ENCODE measurements at places on chromosomes 3 and 15.

DNA sequence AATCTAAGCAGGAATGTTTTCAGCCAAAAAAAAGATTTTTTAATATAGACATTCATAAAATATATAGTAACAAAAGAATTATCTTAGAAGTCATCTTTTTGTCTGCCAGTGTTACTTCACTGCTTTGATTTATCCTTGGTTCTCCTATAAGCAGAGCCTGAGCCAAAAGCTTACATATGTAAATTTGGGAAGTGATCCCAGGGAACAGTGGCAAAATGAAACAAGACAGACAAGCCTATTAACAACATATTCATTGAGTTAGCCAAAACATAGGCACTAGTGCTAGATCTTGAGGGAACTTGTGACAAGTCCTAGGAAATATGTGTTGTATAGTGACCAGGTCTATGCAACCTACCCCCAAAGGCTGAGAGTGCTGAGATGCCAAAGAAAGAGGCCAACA is 11.3 kb downstream of the GTPBP8 start:
- no peak for DNase-seq

- no peak for DNase-seq
Measured at GRCh38 chr15:23566071-23566554, 639 bp downstream of the MKRN3 start.

- DNase-seq = no peak
Measured at GRCh38 chr3:69784954-69785514, 45.8 kb downstream of the MITF start.

GRCh38 chr3:170656284-170656683 is 70.4 kb upstream of the SLC7A14 start:
- no peak for DNase-seq

- DNase-seq = no peak
Measured at GRCh38 chr3:178584722-178585380, 48.6 kb downstream of the KCNMB2 start.

- no peak for DNase-seq
Measured at GRCh38 chr15:29632671-29633406, 189.4 kb downstream of the TJP1 start.

- DNase-seq = no peak
Measured at GRCh38 chr3:184531626-184532280, 29.8 kb upstream of the EPHB3 start.

- DNase-seq = no peak
Measured at GRCh38 chr3:105343991-105344390, 22.7 kb upstream of the ALCAM start.

DNA sequence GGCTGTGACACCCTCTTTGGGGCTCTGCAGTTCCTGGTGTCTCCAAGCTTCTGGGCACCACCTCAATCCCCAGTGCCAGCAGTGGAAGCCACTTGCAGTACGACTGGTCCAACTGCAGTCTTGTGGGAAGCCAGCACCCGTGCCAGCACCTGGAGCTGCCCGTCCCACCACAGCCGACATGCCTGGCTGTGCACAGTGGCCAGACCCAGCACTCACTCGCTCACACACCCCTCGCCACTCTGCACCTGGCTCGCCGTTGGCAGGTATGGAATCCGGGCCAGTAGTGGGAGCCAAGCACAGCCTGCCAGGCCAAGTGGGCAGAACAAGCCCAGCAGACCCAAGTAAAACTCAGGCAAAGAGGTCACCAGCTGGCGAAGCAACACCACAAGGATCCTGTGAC is 64.1 kb upstream of the IMPG2 start:
- no peak for DNase-seq

- peak; percentile 45 for DNase-seq
Measured at GRCh38 chr15:38560456-38560926, 4.1 kb downstream of the RASGRP1 start.

- no peak for DNase-seq
Measured at GRCh38 chr3:172034786-172035685, 4.3 kb upstream of the FNDC3B start.

GRCh38 chr3:133937061-133937686 is 41.5 kb upstream of the RAB6B start:
- DNase-seq = no peak

- DNase-seq = no peak
Measured at GRCh38 chr3:53484984-53485383, 9.4 kb upstream of the CACNA1D start.

GRCh38 chr3:58038675-58039292 is 30.6 kb downstream of the FLNB start:
- DNase-seq = no peak

DNA sequence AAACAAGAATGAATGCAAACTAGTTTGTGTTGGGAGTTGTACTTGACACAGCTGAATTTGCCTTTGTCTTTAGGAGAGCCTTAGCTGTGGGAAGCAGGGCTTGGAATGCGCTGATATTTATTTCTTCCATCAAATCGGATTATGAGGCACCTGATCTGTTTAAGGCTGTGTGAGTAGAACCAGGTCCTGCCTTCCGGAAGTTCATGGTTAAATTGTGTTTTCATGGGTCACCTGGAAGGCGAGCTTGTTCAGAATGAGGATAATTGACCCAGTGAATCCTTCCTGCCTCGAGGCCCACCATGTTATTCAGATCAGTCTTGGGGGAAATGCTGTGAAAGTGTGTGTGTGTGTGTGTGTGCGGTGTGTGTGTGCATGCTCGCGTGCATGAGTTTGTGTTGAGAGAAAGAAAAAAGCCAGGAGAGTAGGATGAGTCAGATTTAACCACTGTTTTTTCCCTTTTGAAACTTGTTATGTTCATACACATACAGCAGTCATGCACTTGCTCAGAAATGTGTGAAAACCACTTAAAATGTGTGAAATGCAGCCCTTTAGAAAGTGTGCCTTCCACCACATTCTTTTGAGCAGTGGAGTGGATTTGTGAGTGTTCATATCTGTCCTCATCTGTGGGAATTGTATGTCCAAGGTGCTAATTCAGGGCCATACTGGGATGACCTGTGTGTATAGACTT is 36.7 kb downstream of the SMAD3 start:
- peak; percentile 80 for DNase-seq

- no peak for DNase-seq
Measured at GRCh38 chr3:127974226-127974625, 59.2 kb downstream of the KBTBD12 start.

- DNase-seq = peak; percentile 57
Measured at GRCh38 chr3:49813497-49814174, at the start of gene UBA7. Gene UBA7 (minus strand): TSS chr3:49813953. CDS start chr3:49813787, 166 bp downstream.

DNA sequence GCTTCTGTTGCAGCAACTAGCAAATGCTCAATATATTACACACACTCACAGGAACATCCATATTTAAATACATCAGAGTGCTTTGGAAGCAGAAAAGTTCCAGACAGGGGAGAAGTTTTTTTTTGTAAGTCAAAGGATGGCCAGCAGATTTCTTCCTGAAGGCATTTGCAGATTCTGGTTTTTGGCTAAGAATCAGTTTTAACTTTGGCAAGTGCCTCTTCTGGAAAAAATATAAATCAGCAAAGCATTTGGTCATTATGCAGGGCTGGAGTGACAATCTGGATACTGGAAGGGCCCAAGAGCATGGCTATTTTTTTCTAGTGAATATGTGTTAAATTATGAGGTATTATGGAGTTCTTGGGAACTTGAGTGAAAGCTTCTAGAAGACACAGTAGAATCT is 495.3 kb upstream of the ARPP21 start:
- DNase-seq = no peak

DNA sequence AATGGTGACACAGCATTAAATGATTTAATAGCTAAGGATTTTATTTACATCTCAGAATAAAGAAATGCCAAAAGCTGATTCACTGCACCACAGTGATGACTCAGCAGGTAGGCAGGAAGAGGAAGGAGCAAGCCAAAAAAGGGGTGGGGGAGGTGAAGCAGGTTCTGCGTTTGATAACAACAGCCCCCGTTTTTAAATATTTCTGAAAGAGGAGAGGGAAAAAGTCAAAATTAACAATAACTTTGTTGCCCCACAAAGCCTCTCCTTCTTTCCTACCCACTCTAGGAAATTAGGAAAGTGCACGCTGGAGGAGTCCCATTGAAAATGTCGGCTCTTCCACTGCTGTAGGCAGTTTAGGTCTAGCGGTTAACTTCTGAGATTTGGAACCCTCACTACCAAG is 9.9 kb upstream of the CCDC54 start:
- no peak for DNase-seq

- DNase-seq = no peak
Measured at GRCh38 chr3:150216041-150216811, 191.9 kb upstream of the TSC22D2 start.

DNA sequence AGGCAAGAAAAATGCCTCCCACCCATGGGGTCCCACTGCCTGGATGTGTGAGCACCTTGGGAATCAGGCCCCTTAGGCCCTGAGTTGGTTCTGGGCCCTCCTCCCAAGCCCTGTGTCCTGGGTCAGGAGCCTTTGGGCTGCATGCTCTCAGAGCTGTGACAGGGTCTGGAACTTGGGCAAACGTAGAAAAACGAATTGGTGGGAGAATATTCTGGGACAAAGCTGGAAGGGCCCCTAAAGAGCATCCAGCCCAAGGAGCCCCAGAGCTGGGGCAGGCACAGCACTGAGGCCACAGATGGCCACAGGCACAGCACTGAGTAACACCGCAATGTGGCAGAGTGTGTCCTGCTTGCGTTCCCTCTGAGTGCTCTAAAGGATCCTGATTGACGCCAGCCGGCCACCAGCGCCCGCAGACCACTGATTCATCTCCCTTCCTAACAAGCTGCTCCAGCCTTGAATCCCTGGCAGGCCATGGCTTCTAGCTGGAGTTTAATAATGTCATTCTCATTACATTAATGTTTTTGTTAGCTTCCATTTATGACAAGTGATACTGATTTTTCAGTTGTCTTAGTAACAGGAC is 18.6 kb upstream of the SEC13 start:
- no peak for DNase-seq

DNA sequence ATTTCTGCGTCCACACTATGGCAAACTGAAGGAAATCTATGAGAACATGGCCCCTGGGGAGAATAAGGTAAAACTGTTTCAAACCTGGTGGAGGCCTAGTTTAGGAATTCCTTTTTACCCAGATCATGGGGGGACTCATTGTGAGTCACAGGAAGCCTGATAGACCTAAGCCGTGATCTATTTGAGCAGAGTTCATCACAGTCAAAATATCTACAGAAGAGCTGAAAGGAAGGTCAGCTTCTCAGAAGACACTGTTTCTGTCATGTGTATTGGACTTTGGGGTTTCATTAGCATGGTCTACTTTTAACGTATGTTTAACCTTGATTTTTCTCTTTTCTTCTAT is 1.3 kb downstream of the PSMD2 start:
- DNase-seq = no peak

DNA sequence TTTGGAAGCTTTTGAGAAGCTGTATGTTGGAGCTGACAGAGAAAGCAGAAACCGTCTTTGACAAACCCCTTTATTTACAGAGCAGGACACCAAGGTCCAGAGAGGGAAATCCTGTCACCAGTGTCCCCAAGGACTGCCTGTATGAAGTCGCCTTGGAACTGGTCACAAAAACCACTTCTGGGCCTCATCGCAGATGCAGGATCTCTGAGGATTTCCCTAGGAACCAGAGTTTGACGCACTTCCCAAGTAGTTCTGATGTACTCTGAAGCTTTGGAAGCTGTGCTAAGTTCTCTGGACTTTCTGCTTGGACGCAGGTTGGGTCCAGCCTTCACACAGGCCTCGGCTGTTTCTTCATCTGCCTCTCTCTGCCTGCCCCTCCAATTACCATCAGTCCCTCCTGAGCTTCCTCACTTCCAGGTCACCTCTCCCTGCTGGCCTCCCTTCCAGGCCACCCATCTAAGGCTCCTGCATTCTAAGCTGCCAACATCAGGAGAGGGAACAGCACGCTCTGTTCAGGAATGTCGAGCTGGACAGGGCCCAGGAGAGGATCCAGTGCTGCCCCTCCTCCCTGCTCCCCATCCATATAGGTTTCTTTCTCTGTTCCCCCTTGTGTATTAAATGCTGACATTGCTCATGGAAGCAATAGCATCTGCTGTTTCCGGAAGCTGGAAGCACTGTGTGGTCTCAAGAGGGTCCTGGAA is 270.8 kb downstream of the OPA1 start:
- no peak for DNase-seq

DNA sequence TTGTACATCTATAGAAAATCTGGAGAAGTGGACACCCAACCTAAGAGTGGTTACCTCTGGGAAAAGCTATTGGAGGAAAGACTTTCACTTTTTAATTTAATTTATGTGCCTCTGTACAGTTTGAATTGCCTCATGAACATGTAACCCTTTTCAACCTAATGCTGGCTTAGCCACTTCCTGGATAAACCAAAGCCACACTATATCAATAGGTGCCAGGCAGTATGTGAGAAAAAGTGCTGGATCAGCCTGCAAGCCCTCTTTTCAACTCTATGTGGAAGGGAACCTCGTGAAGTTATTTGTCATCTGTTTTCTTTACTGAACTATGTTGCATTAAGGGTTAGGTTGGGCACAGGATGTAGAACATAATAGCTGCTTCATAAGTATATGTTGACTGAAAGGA is 9.3 kb upstream of the TOPAZ1 start:
- no peak for DNase-seq

All from GM06990 (cell line).